ENCODE measurements at places on chromosomes 11 and 22.

DNA sequence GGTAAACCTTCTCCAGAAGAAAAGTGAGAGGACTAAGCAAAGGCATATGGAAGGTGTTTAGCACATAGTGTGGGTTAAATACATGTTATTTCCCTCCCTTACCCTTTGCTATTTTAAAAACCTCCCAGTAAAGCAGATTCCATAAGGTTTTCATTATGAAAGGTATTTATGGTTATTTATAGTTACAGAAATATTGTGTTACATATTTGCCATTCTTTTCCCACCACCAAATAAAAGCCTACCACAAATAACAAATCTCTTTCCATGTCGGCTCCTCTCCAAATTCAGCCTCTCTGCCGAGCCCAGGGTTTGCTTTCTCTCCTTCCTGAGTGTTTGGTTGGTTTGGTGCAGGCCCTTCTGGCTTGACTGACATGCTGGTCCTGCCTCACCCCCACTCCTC is 64.4 kb downstream of the INSC start:
- DNase-seq, result no peak

GRCh38 chr22:48710410-48710809 is 1117.3 kb downstream of the BRD1 start:
- DNase-seq, result no peak

GRCh38 chr11:43955381-43956118 is 13.1 kb downstream of the C11orf96 start:
- DNase-seq, result no peak

GRCh38 chr11:134515081-134515960 is 103.3 kb upstream of the B3GAT1 start:
- no peak for DNase-seq

- no peak for DNase-seq
Observed at GRCh38 chr11:125990244-125990643, 44.4 kb downstream of the VSIG10L2 start.

- no peak for DNase-seq
Observed at GRCh38 chr11:111387363-111387762, 8.3 kb upstream of the POU2AF1 start.

DNA sequence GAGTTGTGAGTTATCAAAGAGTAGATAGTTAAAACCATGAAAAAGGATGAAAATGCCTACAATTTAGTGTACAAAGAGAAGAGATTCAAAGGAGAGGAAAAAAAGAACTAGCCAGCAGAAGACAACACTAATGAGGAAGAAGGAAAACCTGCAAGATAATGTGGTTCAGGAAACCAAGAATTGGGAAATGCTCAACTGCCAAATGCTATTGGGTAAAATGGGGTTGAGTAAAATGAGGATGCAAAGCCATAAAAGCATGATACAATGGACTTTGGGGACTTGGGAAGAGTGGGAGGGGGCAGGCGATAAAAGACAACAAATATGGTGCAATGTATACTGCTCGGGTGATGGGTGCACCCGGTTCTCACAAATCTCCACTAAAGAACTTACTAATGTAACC is 7.6 kb upstream of the OR52K2 start:
- DNase-seq, result no peak

GRCh38 chr22:26364066-26365015 is 64.7 kb upstream of the ASPHD2 start:
- no peak for DNase-seq

DNA sequence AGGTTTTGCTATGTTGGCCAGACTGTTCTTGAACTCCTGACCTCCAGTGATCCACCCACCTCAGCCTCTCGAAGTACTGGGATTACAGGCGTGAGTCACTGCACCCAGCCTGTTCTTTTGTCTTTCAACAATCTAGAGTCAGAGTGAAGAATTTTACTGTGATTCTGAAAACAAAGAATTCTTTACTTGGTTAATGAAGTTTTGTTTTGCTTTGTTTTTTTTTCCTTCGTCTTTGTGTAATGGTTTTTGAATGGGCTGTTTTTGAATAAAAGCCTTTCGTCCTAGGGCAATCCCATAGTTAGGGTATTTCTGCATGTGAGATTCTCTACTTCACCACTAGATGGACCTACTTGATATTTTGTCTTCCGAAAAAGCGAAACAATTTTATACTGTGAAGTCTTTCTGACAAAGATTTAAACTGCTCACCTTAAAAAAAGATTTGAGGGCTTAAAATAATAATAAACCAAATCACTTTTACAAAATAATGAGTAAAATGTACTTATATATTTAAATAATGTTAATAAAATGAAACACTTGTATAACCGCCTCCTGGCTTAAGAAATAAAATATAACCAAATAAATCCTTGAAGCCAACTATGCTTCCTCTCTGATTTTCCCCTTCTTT is 43.4 kb upstream of the SC5D start:
- no peak for DNase-seq

- DNase-seq, result no peak
Observed at GRCh38 chr11:6572215-6572614, 31.2 kb downstream of the RRP8 start.

GRCh38 chr22:39592081-39593065 is 21.8 kb downstream of the CACNA1I start:
- DNase-seq, result no peak

- DNase-seq, result no peak
Observed at GRCh38 chr22:40595497-40596234, 40.9 kb downstream of the MRTFA start.

GRCh38 chr11:129395883-129396282 is 20.2 kb downstream of the BARX2 start:
- no peak for DNase-seq

GRCh38 chr11:103584021-103584420 is 452.4 kb upstream of the DDI1 start:
- no peak for DNase-seq

DNA sequence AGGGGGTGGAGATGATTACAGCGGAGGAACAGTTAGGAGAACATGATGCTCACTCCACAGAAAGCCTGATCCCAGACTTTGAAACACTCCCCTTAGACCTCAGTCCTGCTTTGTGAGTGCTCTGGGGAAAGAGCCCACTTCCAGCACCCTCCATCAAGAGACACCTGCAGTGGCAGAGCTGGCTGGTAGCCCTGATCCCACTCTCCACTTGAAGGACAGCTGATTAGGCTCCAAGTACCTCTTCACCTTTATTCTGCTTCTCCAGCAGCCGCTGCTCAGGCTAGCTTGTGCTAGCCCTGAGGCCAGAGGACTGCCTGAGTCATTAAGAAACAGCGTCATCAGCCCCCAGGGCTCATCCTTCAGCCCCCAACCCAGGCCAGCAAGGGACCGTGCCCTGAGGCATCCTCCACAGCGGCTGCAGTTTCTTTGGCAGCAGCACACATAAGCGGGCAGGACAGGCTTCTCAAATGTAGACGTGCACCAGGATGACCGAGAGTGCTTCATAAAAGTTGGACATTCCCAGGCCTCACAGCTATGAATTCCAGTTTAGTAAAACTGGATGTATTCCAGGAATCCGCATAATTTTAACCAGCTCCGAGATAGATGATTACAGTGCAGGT is 146.0 kb upstream of the TBCEL start:
- no peak for DNase-seq

DNA sequence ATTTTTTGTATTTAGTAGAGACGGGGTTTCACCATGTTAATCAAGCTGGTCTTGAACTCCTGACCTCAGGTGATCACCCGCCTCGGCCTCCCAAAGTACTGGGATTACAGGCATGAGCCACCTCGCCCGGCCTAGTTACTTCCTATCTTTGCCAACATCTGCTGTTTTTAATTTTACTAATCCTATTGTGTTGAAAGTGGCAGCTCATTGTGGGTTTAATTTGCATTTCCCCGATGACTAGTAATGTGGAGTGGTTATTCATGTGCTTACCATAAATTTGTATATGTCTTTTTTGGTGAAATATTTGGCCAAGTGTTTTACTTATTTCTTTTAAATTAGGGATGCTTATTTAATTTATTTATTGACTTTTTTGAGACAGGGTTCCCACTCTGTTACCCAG is 74.2 kb upstream of the SLC25A18 start:
- no peak for DNase-seq

DNA sequence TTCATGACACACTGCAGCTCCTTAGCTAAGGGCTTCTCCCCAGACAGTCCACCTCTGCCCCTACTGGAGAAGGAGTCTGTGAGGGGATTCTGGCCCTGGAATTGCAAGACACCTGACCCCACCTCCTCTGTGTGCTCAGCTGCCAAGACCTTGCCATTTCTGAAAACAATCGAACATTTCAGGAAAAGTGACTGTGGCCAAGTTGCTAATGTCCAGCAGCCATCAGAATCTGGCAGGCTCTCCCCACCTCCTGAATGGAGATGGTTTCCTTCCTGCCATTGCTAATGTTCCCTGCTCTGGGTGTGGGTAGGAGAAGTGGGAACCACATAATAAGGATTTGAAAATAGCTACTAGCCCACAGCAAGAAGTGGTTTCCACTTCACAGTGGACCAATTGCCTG is 127.2 kb upstream of the ALX4 start:
- no peak for DNase-seq

- DNase-seq, result no peak
Observed at GRCh38 chr11:69965821-69966582, 112.1 kb upstream of the ANO1 start.

DNA sequence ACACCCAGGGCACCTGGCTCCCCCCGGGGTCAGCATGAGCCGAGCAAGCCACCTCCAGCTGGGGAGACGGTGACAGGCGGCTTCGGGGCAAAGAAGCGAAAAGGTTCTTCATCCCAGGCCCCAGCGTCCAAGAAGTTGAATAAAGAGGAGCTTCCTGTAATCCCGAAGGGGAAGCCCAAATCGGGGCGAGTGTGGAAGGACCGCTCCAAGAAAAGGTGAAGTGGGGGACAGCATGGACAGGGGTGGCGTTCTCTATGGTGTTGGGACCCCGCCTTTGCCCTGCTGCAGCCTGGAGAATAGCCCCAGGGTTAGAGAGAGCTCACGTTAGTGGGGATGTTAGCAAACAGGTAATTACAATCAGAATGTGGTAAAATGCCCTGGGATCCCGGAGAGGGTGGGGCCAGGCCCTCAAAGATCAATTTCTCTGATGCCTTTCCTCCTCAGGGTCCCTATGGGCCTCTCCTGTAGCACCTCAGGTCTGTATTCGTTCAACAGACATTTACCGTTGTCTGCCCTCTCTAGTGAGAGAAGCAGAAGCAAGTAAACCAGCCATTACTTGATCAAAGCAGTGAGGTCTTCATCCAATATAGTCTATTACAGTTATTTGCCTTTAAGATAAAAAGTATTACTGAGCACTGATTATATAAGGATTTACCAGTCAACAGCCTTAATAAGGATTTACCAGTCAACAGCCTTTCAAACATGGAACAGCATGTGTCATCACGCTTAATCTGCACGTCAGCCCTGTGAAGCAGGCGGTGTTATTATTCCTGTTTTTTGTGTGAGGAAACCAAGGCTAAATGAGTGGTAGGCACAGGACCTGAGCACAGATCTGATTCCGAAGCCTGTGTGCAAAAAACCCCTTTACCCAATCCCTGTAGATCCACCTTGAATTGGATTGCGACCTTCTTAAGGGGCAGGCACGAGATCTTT is 1.0 kb downstream of the CCDC86 start:
- DNase-seq, result no peak

GRCh38 chr11:72102162-72102561 is 935 bp downstream of the LAMTOR1 start:
- no peak for DNase-seq

- no peak for DNase-seq
Observed at GRCh38 chr11:114307524-114308203, 11.5 kb downstream of the NNMT start.

DNA sequence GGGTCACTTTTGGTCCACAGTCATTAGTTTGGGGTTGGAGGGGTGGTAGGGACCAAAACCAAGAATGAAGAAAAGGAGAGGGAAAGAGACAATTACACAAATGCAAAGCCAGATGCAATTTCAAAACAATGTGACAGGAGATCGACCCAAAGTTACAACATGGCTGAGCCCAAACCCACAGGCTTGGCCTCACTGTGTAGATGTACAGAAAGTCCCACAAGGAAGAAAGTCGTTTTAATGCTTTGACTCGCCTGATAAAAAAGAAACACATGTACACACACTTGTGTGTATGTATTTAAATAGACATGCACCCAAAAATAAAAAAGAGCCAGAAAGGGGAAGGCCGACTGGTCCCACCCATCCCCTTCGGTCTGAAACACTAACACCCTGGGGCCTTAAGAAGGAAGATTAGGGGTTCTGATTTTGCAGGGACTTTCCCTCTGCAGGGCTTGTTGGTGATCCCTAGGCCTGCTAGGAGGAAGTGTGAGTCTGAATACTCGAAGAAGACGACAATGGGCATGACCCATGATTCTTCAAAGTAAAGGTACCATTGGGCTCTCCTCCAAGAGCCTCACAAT is 104.1 kb downstream of the ETS1 start:
- DNase-seq, result no peak

DNA sequence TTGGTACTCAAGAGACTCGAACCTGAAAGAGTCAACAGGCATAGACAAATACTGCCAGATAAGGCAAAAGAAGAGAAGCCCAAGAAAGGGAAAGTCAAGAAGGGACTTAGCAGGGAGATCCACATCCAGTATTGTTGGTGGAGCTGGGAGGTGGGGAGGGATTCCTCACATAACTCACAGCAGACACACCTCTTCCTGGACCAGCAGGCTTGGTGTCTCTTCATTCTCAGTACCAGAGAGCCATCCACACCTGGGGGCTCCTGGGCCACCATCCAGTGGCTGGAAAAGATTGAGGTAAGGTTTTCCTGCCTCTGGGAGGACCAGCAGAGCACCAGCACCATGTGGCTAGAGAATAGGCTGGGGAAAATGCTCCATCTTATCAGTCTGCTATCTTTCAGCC is 161.6 kb upstream of the SESN3 start:
- DNase-seq, result no peak

GRCh38 chr22:41206719-41207118 is 1.6 kb downstream of the L3MBTL2 start:
- DNase-seq, result no peak

- no peak for DNase-seq
Observed at GRCh38 chr11:12248330-12248729, 129.0 kb upstream of the PARVA start.

GRCh38 chr11:125625630-125626287 is 796 bp downstream of the CHEK1 start:
- peak; percentile 94 for DNase-seq

DNA sequence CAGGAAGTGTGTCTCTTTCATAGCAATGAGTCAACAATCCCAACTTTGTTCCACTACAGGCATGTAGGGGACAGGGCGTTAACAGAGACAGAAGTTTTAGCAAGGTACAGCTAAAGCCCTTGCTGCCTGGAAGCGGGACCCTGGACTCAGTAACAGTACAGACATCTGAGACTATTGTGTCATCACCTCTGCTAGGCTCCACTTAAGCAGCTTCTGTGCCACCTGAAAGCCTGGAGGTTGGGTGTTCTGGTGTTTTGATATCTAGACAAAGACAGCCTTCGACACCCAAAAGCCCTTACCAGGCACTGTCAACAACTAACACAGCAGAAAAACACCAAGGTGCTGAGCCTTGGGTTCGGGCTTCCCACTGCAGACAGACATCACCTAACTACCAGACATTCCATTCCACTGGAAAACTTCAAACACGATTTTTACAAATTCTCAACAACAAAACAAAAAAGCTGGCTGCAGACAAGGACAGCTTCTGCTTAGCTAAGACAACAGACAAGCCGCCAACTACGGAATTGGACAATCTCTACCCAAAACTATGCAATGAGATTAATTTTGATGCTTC is 20.6 kb upstream of the CHST1 start:
- DNase-seq, result no peak

GRCh38 chr11:130369141-130369691 is 54.5 kb upstream of the ZBTB44 start:
- DNase-seq, result no peak

Data from type B pancreatic cell (in vitro differentiated cells).